ENCODE measurements at places on chromosomes 12 and 14.

DNA sequence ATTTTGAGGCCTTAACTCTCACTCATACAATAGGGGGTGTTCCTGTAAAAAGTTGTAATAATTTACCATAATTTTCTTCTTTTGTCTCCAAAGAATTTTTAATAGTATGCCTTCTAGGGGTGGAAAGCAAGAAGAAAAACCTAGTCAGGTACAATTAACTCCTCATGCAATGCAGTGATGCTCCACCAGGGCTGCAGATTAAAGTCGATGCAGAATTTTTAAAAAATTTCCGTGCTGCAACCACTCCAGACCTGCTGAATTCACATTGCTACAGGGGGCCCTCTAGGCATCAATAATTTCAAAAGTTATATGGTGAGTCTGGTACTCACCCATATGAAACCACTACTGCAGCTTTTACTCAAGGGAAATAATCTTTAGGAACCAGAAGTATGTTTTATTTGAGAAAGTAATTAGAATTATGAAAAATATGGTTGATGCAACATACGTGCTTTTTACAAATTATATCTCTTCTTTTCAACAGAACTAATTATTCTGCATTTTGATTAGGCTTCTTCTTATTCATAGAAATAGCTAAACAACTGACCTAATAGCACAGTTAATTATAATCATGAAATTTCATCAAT is 353.2 kb downstream of the BCAT1 start:
- no peak for DNase-seq

DNA sequence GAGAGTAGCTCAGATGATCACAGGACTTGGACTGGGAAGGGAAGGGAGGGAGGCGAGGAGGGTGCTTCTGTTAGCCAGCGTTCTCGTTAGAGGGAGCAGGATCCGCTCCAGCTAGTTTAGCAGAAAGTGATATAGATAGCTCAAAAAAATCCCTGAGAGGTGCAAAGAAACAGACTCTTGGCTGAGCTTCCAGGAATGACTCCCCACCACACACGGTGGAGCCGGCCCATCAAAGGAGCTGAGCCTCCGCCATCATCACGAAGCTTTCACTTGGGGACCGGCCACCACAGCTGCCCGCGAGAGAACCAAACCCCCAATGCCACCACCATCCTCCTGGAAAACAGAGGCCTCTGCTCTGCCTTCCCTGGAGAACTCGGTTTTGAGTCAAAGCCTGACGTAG is 124.6 kb upstream of the BCL2L14 start:
- DNase-seq, result no peak

DNA sequence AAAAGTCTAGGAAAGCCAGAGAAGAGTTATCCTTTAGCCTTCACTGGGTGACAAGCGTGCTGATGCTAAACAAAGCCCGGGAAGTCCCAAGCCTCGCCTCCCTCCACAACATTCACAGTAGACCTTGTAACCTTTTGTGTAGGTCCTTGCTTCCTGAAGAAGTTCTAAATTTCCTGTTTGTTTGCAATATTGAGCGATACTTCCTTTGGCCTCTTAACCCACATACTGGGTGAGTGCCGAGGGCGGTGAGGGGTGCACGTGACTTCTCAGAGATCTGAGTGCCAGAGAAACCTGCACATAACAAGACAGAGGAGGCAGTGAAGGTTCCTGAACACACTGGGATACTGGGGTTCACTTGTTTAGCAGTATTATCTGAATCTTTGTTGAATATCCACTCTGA is 134.3 kb downstream of the PLXNC1 start:
- no peak for DNase-seq

- DNase-seq, result no peak
Observed at GRCh38 chr12:90959538-90960139, 4.7 kb upstream of the CCER1 start.

GRCh38 chr14:81767266-81767995 is 233.8 kb upstream of the SEL1L start:
- DNase-seq, result no peak

- no peak for DNase-seq
Observed at GRCh38 chr12:101675555-101675954, 21.9 kb upstream of the CHPT1 start.

DNA sequence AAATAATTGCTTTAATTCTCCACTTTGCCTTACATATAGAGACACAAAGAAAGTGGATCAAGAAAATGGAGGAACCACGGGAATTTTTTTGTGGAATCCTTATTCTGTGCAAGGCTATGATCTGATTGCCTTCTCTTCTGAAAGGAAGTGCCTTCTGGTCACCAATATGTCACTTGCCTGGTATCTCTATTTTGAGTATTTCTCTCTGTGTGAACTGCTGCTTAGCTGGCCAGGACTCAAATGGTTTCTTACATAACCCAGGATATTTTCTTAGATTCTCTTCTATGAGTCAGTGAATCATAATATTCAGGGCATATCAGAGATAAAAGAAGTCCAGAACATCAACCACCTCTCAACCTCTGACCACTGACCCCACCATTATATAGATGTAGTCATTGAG is 156.1 kb downstream of the DIO2 start:
- DNase-seq, result no peak

- no peak for DNase-seq
Observed at GRCh38 chr12:87931812-87932211, 97.4 kb downstream of the C12orf50 start.

GRCh38 chr12:71135812-71136176 is 22.0 kb downstream of the TSPAN8 start:
- DNase-seq, result no peak

GRCh38 chr14:85686908-85687307 is 157.0 kb downstream of the FLRT2 start:
- no peak for DNase-seq
